ENCODE measurements at places on chromosomes 1 and 21. TPM values are rescaled to one million over a fixed set of nuclear protein-coding genes. Genes with fewer than 3 reads are reported as not detected.
A peak's percentile ranks its signal among the peaks of the same experiment; 100 is the strongest.

GRCh38 chr1:51948491-51948915 lies 42.0 kb downstream of the RAB3B start:
- no peak overlapping the region for H3K27ac ChIP-seq
- H3K36me3 ChIP-seq, result no peaks in the 10 kb centered on the region
- no peaks in the 10 kb centered on the region for H3K27me3 ChIP-seq
- no peak overlapping the region for H3K4me3 ChIP-seq

- H3K36me3 ChIP-seq, result peaks cover 4% of the 10 kb centered on the region
- H3K27ac ChIP-seq, result no peak overlapping the region
- no peaks in the 10 kb centered on the region for H3K27me3 ChIP-seq
- DNase-seq, result no peak
- peaks cover 4% of the 10 kb centered on the region for H3K4me1 ChIP-seq
- no peak overlapping the region for H3K4me3 ChIP-seq
These were observed 90.5 kb upstream of the JAK1 start for GRCh38 chr1:65056866-65057265.

DNA sequence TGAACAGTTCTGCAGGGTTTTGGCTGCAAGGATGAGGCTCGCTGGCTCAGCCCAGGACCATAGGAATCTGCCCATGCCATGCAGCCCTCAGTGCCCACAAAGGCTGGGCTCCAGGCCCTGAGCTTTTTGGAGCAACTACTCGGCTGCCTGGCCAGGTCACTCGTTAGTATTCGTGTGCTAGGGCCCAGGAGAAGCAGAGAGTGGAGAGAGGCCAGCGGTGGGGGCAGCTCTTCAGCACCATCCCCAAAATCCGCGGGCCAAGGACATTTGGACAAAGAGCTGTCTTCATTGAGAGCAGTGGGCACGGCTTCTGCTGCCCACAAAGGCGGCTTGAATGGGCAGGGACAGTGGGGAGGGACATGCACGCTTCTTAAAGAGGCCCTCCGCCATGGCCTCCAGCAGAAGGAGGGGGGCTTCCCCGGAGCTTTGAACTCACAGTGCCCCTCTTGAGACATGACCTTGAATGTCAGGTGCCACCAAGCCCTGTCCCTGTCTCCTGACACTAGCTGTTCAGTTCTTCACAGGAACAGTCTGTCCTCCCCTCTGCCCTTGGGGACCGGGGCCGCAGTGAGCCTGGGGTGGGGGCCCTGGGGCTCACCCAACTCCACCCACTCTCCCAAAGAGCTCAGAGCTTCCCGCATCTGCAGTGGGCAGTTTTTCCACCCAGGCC lies 106.1 kb upstream of the ARHGEF16 start:
- H3K4me1 ChIP-seq, result no peaks in the 10 kb centered on the region
- no peak overlapping the region for H3K4me3 ChIP-seq
- H3K36me3 ChIP-seq, result no peaks in the 10 kb centered on the region
- no peaks in the 10 kb centered on the region for H3K27me3 ChIP-seq
- no peak overlapping the region for H3K27ac ChIP-seq

The ALX3 gene
- not detected for total RNA-seq

DNA sequence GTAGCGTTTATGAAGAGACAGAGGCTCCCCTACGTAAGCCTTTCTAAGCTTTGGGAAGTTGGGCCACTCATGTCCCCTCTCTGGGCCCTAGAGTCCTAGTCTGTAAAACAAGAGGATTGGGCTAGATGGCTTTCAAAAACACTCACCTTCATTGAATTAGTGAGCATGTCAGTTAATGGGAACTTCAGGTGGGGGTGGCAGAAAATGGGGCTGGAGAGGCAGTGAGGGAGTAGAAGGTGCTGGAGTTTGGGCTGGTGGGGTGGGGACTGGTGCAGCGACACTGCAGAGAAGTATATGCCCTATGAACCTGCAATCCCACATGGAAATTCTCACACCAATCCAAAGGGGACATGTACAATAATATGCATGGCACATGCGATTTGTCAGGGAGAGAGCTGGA lies 182.7 kb downstream of the C1orf94 start:
- no peaks in the 10 kb centered on the region for H3K36me3 ChIP-seq
- no peak overlapping the region for H3K27ac ChIP-seq
- no peaks in the 10 kb centered on the region for H3K27me3 ChIP-seq

DNA sequence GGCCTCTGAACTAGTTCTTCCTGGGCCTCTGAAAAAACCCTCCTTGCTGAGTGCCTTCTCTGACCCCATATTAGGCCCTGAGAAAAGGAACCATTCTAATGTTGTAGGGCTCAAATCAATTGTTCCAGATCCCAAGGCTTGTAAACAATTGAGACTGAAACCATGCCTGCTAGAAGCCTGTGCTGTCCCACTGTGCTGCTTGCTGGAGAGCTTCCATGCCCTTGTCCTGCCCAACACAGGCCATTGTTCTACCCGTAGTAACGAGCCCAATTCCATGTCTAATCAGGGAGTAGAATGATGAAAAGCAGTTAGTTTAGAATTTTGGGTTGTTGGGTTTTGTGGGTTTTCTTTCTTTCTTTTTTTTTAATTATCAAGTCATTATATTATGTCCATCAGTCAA lies 47.4 kb downstream of the ZNF281 start:
- no peak overlapping the region for H3K4me3 ChIP-seq
- DNase-seq, result no peak

DNA sequence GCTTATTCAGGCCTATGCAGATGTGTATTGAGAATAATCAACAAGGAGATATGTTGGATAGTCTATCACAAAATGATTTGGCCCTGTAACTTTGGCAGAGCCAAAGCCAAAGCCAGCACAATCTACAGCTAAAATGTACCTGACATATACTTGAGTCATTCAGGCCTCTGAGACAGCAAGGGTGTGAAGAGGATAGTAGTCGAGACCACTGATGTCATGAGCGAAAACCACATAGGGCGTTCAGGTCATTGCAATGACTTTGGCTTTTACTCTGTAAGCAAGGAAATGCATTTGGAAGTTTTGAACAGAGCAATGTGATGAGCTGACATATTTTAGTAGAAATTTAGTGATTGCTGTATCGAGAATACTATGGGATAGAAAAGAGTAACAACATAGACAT lies 579.6 kb downstream of the AMY1C start:
- no peak overlapping the region for H3K4me3 ChIP-seq
- no peak for DNase-seq
- no peaks in the 10 kb centered on the region for H3K36me3 ChIP-seq
- no peaks in the 10 kb centered on the region for H3K27me3 ChIP-seq
- H3K27ac ChIP-seq, result no peak overlapping the region

The GPATCH4 gene
- 29.9 TPM for total RNA-seq

The IL19 gene
- total RNA-seq, result not detected

The BTBD8 gene
- 1.6 TPM for total RNA-seq

GRCh38 chr1:41981796-41982195 lies 63.1 kb upstream of the HIVEP3 start:
- H3K4me1 ChIP-seq, result peaks cover 36% of the 10 kb centered on the region
- H3K36me3 ChIP-seq, result peaks cover 3% of the 10 kb centered on the region
- H3K27me3 ChIP-seq, result no peaks in the 10 kb centered on the region
- no peak for DNase-seq

GRCh38 chr21:16330908-16331268 lies 601.1 kb downstream of the USP25 start:
- no peak overlapping the region for H3K4me3 ChIP-seq
- no peaks in the 10 kb centered on the region for H3K4me1 ChIP-seq
- no peaks in the 10 kb centered on the region for H3K27me3 ChIP-seq
- no peak overlapping the region for H3K27ac ChIP-seq
- DNase-seq, result no peak
- H3K36me3 ChIP-seq, result no peaks in the 10 kb centered on the region

DNA sequence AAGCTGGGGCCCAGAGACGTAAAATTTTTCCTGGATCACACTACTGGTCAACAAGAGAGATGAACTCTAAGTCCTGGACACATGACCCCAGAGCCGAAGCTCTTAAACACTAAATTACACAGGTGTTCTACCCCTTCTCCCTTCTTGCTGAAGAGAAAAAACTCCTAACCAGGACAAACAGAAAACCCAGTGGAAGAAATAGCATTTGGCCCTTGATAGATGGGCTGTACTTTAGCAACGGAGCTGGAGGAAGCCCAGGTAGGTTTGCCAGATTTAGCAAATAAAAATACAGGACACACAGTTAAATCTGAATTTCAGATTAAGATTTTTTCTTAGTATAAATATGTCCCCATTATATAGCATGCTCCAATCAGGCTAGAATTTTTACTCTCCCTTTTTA lies 72.7 kb downstream of the DIRAS3 start:
- H3K36me3 ChIP-seq, result no peaks in the 10 kb centered on the region
- no peak overlapping the region for H3K4me3 ChIP-seq
- DNase-seq, result no peak
- no peaks in the 10 kb centered on the region for H3K4me1 ChIP-seq

DNA sequence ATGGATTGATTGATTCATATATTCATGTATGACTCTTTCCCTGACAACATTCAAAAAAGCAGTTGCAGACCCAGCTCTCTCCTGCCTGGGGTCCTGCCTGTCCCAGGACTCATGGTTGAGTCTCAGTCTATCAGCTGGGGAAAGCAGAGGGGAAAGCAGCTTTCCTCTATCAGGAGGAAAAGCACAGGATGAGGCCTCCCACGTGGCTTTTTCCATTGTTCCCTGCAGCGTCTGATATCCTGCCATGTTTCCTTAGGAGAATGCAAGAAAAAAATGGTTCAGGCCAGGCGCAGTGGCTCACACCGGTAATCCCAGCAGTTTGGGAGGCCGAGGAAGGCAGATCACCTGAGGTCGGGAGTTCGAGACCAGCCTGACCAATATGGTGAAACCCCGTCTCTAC lies 133.0 kb upstream of the VAMP3 start:
- H3K36me3 ChIP-seq, result no peaks in the 10 kb centered on the region
- no peaks in the 10 kb centered on the region for H3K4me1 ChIP-seq
- DNase-seq, result no peak

The S100A7A gene
- not detected for total RNA-seq

DNA sequence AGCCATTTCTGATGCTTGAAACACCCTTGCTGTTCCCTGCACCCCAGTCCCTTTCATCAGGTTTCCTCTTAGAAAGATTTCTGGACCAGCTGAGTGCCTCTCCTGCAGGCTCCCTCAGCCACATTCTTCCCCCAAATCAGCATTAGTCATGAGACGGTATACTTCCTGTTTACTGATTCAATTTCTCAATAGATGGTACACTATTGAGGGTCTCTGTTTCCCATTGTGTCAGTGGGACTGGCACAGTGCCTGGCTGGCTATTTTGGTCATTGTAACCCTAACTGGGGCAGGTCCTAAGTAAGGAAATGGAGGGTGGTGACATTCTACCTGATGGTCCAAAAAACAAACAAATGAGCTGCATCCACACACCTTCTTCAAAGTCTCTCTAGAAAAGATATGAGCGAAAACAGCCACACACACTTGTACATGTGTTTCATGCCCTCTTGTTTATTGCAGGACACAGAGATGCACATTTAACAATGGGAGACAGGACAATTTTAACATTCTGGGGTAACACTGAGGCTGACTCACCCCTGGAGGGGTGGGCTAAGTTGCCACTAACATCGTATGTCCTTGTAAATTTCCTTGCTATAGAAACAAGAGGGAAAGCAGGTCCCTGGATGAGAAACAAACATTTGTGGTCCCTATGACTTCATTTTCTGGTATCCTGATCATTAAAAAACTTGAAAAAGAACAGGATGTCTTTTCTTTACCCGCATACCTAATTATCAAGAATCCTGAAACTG lies 77.5 kb downstream of the RRAGC start:
- H3K27me3 ChIP-seq, result peaks cover 58% of the 10 kb centered on the region
- no peak for DNase-seq
- no peaks in the 10 kb centered on the region for H3K4me1 ChIP-seq
- no peaks in the 10 kb centered on the region for H3K36me3 ChIP-seq

- no peaks in the 10 kb centered on the region for H3K36me3 ChIP-seq
- H3K4me3 ChIP-seq, result peak overlapping the region; percentile 43
- DNase-seq, result no peak
- peaks cover 20% of the 10 kb centered on the region for H3K27me3 ChIP-seq
- H3K27ac ChIP-seq, result peak overlapping the region; percentile 55
These were observed 1.6 kb upstream of the CLIC4 start for GRCh38 chr1:24743404-24744211.

The PADI1 gene
- total RNA-seq, result not detected

GRCh38 chr1:28601696-28602095 lies 9.6 kb downstream of the RAB42 start:
- H3K4me3 ChIP-seq, result no peak overlapping the region
- no peak overlapping the region for H3K27ac ChIP-seq
- H3K27me3 ChIP-seq, result no peaks in the 10 kb centered on the region
- H3K4me1 ChIP-seq, result peaks cover 17% of the 10 kb centered on the region
- DNase-seq, result no peak

The ZC3H11A gene
- total RNA-seq, result 97.8 TPM

GRCh38 chr1:6972399-6972798 lies 187.1 kb downstream of the CAMTA1 start:
- H3K27me3 ChIP-seq, result peaks cover 20% of the 10 kb centered on the region
- no peak overlapping the region for H3K4me3 ChIP-seq
- H3K36me3 ChIP-seq, result no peaks in the 10 kb centered on the region
- no peak for DNase-seq
- H3K4me1 ChIP-seq, result peaks cover 20% of the 10 kb centered on the region
- H3K27ac ChIP-seq, result no peak overlapping the region

GRCh38 chr1:208628022-208628914 lies 384.1 kb upstream of the PLXNA2 start:
- peaks cover 2% of the 10 kb centered on the region for H3K27me3 ChIP-seq
- no peaks in the 10 kb centered on the region for H3K4me1 ChIP-seq
- no peak overlapping the region for H3K4me3 ChIP-seq
- H3K27ac ChIP-seq, result no peak overlapping the region

The EPS8L3 gene
- not detected for total RNA-seq

The RAP1GAP gene
- 0.17 TPM for total RNA-seq
